ENCODE measurements at places on chromosomes 7 and 10.

- DNase-seq = no peak
Measured at GRCh38 chr10:98646998-98647917, 200.5 kb upstream of the HPS1 start.

- no peak for DNase-seq
Measured at GRCh38 chr7:81777697-81778096, 7.8 kb upstream of the HGF start.

DNA sequence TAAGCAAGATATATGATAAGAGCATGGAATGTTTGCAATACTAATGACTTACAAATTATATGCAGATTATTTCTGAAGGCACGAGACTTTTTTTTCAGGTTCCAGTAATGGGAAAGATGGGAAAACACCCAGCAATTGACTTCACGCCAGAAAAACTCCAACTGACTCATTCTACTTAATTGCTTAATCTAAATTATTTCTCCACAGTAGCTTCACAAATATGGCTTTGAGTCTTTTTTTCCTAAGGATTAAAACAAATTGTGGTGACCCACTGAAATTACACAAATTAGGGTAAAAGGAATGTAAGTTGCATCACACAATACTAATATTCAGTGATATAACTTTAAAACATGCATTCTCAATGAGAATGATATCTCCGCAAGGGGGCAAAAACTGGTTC, 138.7 kb downstream of the GNAI1 start:
- DNase-seq = no peak

- DNase-seq = peak; percentile 55
Measured at GRCh38 chr7:150811-151221, 41.6 kb upstream of the FAM20C start.

DNA sequence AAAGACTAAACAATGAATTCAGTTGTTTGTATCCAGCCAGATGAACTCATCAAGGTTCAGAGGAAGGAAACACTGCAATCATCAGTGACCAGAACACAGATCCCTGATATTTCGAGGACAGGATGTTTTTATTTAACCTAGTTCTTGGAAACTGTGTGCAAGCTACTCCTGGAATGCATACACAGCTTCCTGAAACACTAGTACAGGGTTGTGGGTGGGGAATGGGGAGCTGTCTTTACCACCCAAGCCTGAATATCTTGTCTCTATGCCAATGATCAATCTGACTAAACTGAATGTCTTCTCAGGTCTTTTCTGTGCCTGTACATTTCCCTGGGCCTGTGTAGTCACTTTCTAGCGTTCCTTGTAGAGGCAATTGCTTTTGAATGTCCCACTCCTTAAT, 374.6 kb downstream of the CALN1 start:
- no peak for DNase-seq

GRCh38 chr10:123097039-123097438, 38.7 kb upstream of the HMX3 start:
- no peak for DNase-seq

- DNase-seq = no peak
Measured at GRCh38 chr10:105579112-105579511, 938.0 kb downstream of the SORCS3 start.

GRCh38 chr7:149866779-149867447, 6.9 kb upstream of the ATP6V0E2 start:
- DNase-seq = no peak

GRCh38 chr10:15309221-15309620, 61.9 kb downstream of the FAM171A1 start:
- DNase-seq = no peak

- no peak for DNase-seq
Measured at GRCh38 chr7:45606050-45606449, 31.9 kb downstream of the ADCY1 start.

GRCh38 chr7:47100817-47101435, 481.0 kb downstream of the TNS3 start:
- no peak for DNase-seq

DNA sequence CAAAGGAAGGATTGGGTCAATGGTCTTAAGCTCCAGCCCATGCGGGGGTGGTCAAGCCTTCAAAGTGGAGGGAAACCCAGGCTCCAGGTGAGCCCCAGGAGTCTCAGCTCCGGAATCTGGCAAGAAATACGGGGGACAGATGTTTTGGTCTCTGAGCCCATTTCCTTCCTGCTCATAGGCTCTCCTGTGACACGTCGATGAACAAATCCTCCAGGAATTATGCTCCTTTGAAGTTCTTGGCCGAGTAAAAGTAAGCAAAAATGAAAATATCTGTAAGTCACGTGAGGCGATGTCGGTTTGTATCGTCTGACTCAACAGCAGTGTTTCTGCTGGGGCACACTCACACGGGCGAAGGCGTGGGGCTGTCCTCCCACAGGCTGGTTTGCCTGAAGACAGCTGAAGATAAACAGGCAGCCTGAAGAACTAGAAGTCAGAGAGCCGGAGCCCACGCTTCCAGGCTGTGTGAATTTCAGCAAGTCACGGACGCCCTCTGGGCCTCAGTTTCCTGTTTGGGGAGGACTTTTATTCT, 52.6 kb upstream of the SMNDC1 start:
- peak; percentile 59 for DNase-seq

- DNase-seq = no peak
Measured at GRCh38 chr10:7288060-7288690, 122.7 kb downstream of the SFMBT2 start.

DNA sequence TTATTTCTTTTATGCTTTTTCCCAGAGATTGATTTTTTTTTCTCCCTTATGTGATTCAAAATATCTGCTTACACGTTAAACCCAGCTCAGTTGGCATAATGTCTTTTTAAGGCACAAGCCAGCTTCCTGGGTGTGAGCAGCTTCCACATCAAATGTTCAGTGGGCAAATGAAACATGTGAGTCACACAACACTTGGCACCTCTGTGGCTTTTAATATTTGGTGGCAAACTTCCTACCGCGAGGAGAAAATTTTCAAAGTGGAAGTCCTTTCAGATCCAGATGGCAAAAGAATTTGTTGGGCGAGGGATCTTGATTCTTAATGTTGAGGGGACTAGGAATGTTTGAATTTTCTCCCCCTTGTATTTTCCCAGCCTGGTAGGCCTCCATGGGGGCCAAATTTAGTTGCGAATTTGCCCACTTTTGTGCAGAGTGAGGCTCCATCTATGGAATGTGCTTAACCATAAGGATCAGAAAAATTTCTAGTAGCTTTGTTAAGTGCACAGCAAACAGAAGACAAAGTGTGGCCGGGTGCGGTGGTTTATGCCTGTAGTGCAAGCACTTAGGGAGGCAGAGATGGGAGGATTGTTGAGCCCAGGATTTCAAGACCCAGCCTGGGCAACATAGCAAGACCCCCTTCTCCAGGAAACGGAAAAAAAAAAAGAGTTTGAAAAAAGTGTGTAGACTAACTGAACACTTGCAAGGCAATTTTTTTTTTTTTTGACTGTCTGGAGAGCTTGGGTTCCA, 31.0 kb downstream of the CUX1 start:
- no peak for DNase-seq

- DNase-seq = no peak
Measured at GRCh38 chr10:50541921-50542320, 81.8 kb downstream of the SGMS1 start.

GRCh38 chr10:75956624-75957023, 525.2 kb downstream of the LRMDA start:
- no peak for DNase-seq

GRCh38 chr7:133853706-133854276, 273.3 kb upstream of the LRGUK start:
- no peak for DNase-seq

DNA sequence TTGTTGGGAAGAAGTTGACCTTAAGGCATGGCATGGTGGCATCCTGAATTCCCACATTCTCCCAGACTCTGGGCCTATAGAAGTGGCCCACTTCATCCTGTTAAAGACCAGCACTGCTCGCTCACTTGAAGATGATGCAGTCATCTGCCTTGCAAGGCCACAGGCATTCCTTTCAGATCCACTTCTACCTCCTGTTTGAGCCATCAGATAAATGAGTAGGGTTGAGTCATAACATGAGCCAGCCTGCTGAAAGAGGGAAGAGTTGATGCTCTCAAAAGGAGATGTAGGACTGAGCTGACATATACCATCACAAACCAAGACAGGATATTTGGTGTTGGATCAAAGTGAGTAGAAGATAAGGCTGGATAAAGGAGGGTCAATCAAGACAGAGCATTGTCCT, 1.5 kb upstream of the EBLN1 start:
- no peak for DNase-seq

DNA sequence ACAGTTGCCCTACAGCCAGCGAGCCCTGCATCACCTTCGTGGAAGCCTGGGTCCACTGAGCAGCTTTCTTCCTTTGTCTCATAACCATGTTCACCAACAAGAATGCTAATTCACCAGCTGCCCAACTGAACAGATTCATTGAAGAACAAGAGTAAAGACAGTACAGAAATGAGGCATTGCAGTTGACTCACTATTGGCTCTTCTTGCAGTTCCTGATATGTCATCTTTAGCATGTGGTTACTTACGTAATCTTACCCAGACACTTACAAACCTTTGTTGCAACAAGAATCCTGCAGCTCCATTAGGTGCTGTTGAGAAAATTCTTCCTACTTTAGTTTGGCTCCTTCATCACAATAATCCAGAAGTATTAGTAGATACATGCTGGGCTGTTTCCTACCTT, 174.0 kb upstream of the TPK1 start:
- no peak for DNase-seq

GRCh38 chr10:72753760-72754231, 61.9 kb downstream of the MCU start:
- peak; percentile 3 for DNase-seq

DNA sequence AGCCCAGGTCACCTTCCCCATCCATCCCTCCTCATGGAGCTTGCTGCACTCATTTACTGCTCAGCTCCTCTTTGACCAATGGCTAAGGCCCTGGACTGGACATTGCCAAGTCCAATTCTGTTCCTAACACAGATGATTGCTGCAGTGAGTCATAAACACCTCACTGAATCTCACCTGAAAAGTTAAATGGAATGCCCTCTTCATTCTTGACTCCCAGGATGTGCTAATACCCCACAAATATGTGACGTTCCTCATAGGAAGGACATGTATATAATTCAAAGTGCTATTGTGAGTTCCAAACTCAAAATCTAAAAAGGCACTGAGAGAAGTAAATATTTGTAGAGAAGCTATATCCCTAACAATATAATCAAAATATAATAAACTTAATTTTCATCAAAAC, 73.5 kb upstream of the DLX6 start:
- DNase-seq = no peak

- DNase-seq = no peak
Measured at GRCh38 chr7:16044645-16045044, 358.2 kb upstream of the MEOX2 start.

DNA sequence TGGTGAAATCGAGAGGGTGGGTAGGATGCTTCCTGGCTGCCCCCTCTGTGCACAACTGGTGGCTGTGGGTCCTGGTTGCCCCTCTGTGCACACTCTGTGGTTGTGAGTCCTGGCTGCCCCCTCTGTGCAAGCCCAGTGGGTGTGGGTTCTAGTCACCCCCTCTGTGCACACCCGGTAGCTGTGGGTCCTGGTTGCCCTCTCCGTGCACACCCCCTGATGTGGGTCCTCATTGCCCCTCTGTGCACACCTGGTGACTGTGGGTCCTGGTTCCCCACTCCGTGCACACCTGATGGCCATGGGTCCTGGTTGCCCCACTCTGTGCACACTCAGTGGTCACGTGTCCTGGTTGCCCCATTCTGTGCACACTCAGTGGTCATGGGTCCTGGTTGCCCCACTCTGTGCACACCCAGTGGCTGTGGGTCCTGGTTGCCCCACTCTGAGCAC, 20.3 kb upstream of the RET start:
- DNase-seq = no peak

GRCh38 chr10:126953886-126954285, 48.7 kb downstream of the DOCK1 start:
- no peak for DNase-seq

DNA sequence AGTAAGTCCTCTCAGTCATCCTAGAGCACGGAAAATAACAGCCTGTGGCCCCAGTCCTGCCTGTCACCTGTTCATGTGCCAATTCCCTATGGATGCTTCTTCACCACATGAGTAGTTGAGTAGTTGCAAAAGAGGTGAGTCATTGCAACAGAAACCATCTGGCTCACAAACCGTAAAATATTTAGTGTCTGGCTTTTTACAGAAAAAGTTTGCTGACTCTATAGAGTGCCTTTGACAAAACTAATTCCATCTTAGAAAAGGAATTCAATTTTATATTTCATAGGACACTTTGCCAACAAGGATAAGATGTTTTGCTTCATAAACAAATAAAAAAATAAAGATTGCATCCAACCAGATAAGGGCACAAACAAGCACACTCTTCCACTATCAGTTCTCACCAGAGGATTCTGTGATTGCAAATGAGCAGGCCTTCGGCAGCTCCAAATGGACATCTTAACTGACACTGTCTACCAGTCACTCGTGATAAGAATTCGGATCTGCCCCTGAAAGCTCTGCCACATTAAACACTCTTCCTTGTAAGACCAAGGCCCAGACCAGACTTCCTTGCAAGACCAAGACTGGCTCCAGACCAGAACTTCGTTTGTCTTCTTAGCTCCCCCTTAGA, 242.7 kb upstream of the SEMA3C start:
- DNase-seq = no peak

Measured in CD4-positive, alpha-beta T cell treated with Interleukin-1 beta for 1 hour (primary cell).